ENCODE measurements at places on chromosomes 13 and 19. TPM values are rescaled to one million over a fixed set of nuclear protein-coding genes. Genes with fewer than 3 reads are reported as not detected.

Gene C2CD4C
- polyA plus RNA-seq = 0.12 TPM

Gene BLVRB
- 88.5 TPM for polyA plus RNA-seq

Gene FCAR
- not detected for polyA plus RNA-seq

Gene CACNG7
- 0.02 TPM for polyA plus RNA-seq

Gene CLEC17A
- polyA plus RNA-seq = not detected

Gene FAM216B
- 0.52 TPM for polyA plus RNA-seq

Gene SHD
- polyA plus RNA-seq = not detected

Gene MISP3
- polyA plus RNA-seq = 0.80 TPM

Gene SLAIN1
- polyA plus RNA-seq = 4.6 TPM

Gene KIR2DL1
- not detected for polyA plus RNA-seq

Gene GRIK5
- 2.9 TPM for polyA plus RNA-seq

Gene PCDH20
- polyA plus RNA-seq = 2.1 TPM

Gene MCEMP1
- not detected for polyA plus RNA-seq

Gene PSG1
- not detected for polyA plus RNA-seq

Gene UBE2L5
- polyA plus RNA-seq = not detected

Gene ZNF419
- polyA plus RNA-seq = 7.2 TPM

Gene DHDH
- polyA plus RNA-seq = not detected

Gene DENND1C
- polyA plus RNA-seq = 1.2 TPM

Gene MBD3L3
- not detected for polyA plus RNA-seq

Gene ITGBL1
- 0.45 TPM for polyA plus RNA-seq

Gene PTGER1
- polyA plus RNA-seq = not detected

Gene KLF5
- polyA plus RNA-seq = 2.5 TPM
